Activated T-cell treated with anti-CD3 and anti-CD28 coated beads, Interleukin-2, amount 50 U/mL, for 48 hours (primary cell): ENCODE measurements at places on chromosomes 12 and 14.

- no peak for DNase-seq
Observed at GRCh38 chr12:15904378-15904920, 6.7 kb upstream of the DERA start.

GRCh38 chr12:71867131-71867530 lies 27.6 kb downstream of the TBC1D15 start:
- no peak for DNase-seq

DNA sequence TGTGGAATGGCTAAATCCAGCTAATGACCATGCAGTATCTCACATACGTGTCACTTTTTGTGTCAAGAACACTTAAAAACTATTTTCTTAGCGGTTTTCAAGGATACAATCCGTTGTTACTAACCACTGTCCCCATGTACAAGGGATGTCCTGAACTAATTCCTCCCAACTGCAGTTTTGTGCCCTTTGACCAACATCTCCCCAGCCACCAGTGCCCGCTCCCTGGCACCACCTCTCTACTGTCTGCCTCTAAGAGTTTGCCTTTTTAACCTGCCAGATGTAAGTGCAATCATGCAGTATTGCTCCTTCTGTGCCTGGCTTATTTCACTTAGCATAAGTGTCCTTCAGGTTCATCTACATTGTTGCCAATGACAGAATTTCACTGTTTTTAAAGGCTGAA lies 315.7 kb downstream of the TMEM121 start:
- DNase-seq: no peak

DNA sequence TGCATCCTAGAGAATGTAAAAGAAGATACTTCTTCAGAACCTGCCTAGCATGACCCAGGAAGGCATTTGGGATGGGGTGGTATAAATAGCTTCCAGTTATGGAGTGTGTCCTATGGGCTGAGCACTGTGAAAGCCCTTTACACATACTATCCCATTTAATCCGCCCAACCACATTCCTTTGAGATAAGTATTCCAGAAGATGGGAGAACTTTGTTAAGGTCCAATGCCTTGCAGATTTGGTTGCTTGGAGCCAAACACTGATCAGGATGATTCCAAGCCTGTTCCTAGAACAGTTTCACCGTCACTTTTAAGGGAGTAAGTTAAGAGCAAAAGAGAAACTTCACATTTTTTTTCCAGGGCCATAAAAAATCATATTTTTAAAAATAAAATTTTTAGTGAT lies 82.5 kb upstream of the CLMN start:
- DNase-seq: no peak

GRCh38 chr12:52428121-52428520 lies 6.0 kb downstream of the KRT75 start:
- no peak for DNase-seq

DNA sequence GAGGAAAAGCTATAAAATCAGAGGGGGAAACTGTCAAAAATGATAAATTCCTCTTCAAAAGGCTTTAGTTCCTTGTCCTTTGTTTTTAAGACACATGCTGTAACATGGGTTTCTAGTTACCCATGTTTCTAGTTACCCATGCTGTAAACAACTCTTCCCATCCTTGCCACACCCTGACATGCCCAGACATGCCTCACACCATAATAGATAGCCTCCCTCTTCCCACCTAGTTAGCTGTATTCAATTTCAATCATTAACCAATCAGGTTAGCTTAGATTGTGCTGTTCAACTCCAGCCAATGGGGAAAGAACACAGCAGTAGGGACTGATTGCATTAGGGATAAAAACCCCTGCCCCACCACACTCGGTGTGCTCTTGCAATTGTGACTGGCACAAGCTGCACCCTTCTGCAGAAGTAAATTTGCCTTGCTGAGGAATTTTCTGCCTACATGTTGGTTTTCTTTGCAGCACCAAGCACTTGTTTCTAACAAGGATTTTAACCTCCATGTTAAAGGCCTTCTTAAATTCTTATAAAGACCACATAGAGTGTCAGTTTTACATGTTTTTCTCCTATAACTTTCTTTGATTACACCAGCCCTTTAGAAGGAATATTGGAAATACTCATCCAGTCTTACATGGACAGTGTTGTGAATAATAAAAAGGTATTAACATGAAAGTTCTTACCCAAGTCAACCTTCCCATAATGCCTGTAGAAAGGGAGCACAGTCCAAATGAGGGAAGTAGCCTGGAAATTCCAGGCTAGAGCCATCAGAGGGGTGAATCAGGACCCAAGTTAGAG lies 32.5 kb upstream of the LALBA start:
- DNase-seq: no peak

- DNase-seq: no peak
Observed at GRCh38 chr14:93879362-93879983, 47.7 kb upstream of the FAM181A start.

DNA sequence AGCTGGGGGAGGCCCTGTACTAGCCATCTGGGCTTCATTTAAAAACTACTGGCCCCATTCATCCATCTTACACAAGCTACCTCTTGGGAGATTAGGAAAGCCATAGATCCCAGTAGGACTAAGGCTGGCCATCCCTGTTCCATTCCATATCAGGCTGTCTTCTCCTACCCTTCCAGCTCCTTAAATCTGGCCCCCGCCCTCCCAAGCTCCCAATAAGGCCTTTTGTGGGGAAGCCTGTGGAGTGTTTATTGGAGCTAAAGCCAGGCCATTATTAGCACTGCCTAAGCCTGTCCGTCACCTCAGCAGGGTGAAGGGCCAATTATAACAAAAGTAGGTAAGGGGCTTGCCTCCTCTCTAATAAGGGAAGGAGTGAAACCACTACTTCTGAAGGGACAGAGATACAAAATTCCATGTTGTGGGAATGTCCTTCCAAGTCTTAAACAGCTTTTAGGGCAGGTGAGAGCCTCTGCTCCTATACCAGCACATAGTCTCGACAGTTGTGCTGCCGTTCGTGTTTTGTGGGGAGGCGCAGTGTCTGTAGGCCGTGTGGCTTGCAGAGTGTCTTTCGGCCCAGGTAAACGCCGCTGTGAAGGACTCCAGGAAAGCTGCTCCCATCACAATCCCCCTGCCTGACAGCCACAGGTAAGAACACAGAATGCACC lies 3.7 kb downstream of the MYL6 start:
- no peak for DNase-seq

DNA sequence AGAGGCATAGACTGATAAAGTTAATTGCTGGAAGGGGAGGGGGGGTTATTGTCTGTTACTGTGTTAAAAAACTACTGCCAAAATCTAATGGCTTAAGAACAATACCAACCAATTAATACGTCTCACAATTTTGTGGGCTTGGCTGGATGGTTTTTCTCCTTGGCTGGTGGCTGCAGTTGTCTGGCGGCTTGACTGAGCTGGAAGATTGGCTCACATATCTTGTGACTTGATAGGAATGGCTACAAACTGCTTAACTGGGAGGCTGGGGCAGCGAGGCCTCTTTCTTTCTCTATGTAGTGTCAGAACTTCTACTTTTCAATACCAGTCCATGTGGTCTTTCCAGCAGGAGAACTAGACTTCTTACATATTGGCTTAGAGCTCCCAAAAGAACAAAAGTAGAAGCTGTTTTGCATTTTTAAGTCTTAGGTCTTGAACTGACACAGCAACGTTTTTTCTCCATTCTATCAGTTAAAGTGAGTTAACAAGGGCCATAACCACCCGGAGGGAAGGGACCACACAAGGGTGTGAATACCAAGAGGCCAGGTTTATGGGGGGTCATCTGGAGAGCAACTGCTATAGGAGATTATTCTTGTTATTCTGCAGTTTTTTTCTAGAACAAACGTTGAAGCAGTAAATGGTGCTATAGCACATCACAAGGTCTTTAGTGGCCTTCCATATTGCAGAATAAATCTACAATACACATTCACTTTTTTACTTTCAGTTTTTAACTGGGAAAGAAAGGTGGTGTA lies 46.9 kb downstream of the ZDHHC17 start:
- no peak for DNase-seq

DNA sequence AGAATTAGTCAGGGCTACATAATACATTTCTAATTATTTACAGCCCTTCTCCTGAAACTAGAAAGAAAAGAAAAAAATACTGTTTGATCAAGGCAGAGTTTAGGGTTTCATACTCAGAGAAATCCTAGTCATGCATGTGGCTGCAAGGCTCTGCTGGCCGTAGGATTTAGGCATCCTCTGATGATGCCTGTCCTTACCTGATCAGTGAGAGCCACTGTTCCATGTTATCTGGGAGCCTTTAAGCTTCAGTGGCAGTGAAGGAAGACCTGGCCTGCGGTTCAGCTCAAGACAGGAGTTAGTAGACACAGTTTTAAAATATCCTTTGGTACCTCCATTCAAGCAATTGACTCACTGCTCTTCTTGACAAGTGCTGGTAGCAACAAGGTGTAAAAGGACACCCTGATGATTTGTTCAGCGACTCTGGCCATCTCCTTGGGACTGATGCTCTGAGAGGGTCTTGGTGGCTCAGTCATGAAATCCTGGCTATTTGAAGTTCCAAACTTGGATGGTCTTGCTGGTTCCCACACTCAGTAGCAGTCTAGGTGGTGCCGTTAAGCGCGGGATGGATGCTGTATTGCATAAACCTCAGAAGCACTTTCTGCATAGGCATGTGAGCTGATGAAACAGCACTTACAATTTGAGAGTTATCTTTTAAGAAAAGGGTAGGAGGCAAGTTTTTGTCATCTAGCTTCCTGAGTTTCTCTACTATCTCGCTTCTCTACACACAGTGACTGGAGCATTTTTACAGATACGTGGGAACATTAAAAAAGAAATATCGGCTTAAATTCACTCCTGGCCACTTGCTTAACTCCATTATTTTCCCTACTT lies 162.0 kb downstream of the SAMD4A start:
- no peak for DNase-seq

GRCh38 chr14:87955501-87955900 lies 37.5 kb downstream of the GALC start:
- no peak for DNase-seq
